Caudate nucleus (tissue), 63 donors: ENCODE measurements at places on chromosomes 3 and 15.

- DNase-seq, result no peak
Measured at GRCh38 chr3:158103081-158103886, 2.9 kb downstream of the SHOX2 start.

DNA sequence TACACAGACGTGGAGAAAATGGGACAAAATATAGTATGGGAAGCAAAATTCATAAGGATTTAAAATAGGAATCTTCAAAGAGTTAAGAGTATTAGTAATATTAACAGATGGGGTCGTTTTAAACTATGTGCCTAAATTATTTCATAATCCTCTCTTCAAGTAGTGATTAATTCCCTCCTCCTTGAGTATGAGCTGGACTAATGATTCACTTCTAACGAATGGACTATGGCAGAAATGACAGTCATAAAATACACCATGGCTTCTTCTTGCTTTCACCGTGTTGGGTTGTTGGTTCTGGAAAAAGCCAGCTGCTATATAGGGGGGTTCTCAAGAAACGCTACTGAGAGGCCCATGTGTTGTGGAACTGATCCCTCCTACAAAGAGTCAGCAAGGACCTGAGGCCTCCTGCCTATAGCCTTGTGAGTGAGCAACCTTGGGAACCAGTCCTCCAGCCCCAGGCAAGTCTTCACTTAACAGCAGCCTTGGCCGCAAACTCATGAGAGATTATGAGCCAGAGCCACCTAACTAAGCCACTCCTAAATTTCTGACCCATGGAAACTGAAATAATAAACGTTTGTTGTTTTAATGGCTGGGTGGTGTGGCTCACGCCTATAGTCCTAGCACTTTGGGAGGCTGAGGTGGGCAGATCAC is 64.8 kb upstream of the ABHD2 start:
- no peak for DNase-seq

GRCh38 chr3:129727707-129728106 is 121.2 kb upstream of the PLXND1 start:
- DNase-seq, result no peak

DNA sequence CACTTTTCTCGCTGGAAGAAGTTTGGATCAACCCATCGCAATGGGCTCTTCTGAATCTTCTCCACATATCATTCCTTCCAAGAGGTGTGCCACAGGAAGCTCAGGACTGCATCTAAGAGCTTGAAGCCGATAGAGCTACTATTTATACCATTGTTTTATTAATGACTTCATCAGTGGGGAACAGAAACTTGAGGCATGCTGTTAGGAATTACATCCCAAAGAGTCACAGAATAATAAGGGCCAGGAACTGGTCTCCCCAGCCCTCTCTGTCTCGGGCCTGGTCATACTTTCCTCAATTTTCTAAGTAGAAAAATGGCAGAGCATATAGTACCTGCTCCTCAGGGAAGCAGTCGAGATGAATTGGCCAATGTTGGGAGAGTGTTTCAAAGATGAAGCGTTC is 16.9 kb upstream of the C15orf61 start:
- DNase-seq, result no peak

GRCh38 chr3:134340982-134341365 is 33.3 kb downstream of the AMOTL2 start:
- DNase-seq, result no peak

DNA sequence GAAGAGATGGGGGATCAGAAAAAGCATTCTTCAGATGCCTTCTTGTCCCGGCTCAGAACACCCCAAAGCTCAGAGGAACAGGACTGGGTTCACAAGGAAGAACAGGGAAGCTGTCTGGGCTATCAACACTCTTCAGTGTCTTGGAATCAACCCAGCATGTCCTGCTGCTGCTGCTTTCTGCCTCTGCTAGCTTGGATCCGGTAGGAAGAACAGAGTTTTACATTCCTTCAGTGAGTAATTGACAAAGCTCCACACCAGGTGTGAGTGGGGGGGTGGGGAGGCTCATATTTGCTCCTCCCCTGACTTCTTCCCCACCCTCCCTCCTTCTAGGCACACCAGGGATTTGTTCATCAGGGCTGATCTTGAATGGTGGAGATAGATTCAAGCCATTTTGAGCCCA is 13.1 kb upstream of the ETV5 start:
- DNase-seq, result no peak

DNA sequence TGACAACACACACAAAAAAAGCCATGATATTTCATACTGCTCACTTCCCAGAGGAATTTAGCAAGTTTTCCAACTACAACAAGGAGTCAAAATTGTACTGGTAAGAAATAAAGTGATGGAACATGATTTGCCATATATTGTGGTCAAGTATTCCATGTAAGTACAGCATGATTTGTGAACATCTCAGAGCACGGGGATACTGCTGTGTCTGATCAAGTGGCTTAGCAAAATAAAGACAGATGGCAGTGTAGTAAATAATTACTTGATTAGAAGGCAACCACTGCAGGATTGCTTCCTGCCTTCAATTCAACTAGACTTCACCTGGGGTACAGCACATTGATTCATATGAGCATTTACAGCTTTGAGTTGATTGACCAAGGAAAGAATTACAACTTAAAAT is 51.6 kb upstream of the DUT start:
- no peak for DNase-seq

- DNase-seq, result no peak
Measured at GRCh38 chr3:52023860-52024764, 28.4 kb upstream of the RPL29 start.

DNA sequence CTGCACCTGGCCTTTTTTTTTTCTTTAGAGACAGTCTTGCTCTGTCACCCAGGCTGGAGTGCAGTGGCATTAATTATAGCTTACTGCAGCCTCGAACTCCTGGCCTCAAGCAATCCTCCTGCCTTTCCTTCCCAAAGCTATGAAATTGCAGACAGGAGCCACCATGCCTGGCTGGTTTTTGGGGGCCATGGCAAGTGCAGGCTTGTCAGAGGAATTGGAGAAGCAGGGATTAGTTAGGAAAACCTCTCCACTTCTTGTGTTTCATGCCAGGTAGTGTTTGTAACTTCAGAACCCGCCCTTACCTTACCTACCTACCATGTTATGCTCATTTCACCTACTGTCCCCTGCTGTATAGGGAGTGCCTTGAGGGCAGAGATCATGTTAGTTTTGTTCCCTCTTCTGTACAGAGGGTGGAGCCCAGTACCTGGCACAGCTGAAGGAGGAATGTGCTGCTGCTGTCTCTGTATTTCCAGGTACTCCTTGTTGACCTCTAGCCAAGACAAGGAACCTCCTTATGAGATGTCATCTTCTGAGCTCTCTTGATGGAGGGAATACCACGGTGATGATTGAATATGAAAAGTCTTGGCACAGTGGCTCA is 43.8 kb downstream of the TRAK1 start:
- DNase-seq, result no peak

GRCh38 chr3:123201223-123201556 is 553 bp upstream of the SEC22A start:
- no peak for DNase-seq

DNA sequence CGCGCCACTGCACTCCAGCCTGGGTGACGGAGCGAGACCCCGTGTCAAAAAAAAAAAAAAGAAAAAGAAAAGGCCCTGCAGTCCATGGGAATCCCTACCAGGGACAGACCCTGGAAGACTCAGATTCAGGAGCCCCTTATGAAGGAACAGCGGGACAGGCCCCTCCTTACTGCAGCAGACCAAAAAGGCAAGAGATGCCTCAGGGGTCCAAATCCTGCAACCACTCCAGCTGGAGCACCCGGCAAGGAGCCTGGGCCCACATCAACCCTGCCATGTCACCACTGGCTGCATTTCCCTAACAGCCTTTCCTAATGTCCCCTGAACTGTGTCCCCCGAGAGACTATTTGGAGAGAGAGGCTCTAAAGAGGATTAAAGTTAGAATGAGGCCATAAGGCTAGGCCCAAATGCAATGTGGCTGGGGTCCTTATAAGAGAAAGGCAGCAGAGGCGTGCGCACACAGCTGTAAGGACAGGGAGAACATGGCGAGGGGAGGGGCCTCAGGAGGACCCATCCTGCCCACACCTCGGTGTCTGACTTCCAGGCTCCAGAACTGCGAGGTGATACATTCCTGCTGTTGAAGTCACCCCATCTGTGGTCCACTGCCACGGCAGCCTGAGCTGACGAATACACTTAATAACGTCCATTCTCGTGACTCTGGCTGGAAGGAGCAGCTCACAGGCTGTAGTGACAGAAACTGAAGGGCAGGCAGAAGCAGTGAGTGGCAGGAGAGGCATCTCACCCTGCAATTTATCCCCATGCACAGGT is 78.1 kb downstream of the ATP10A start:
- no peak for DNase-seq

DNA sequence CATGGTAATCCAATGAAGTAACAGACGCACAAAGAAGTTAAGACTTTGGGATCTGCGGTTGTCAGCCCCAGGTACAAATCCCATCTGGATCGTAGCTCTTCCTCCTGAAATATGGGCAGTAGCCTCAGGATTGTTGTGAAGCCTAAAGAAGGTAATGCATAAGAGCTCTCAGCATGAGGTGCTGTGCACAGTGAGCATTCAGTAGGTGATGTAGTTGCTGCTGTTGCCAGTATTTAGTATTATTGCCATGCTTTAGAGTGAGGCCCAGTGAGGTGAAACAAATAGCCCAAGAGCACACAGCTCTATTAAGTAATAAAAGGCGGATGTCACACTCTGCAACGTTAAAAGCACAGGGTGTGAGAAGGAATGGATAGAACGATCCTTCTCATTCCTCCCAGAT is 225.7 kb downstream of the GABRG3 start:
- DNase-seq, result no peak

DNA sequence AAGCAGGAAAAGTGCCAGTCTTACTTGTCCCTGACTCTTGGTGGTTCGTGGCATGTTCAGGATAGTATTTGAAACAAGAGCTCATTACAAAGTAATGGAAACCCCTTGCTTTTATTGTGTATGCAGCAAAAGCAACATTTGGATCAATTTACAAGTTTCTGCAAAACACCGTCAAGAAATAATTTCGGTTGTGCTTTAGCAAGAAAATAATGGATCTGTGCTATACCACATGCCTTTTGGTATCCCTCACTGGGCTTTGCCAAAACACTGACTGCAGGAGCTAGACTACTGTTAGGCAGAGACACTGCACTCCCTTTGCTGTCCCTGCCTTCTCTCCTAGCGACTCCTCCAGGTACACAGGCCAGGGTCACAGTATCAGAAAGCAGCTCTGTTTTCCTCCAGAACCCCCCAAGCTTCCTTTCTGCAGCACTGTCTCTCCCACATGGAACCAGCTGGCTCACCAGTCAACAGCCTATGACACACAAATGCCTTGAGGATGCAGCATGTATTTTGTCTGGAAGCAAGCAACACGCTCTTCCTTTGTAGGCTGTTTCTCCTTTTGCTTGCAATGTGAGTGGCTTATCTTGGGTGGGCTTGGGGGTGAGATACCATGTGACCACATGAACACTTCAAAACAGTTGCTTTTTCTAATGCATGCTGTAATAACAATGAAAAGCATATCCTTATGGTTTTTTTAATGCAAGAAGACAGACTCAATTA is 111.4 kb downstream of the PGPEP1L start:
- DNase-seq, result no peak

DNA sequence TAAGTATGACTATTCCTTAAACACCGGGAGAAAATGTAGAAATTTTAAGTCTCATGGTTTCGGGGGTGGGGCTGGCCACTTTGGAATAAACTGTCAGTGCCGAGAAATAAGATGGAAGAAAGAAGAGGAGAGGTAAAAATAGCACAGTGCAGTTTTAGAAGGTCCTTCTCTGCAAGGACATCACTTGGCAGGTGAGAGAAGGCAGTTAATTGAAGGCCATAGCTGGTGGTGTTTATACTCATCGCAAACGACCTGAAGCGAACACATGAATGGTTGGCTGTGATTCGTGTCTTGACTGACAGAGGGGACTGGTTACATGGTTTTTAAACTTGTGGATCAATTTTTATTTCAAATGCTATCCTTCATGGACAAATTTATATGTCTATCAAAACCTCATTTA is 54.9 kb upstream of the SENP5 start:
- no peak for DNase-seq

DNA sequence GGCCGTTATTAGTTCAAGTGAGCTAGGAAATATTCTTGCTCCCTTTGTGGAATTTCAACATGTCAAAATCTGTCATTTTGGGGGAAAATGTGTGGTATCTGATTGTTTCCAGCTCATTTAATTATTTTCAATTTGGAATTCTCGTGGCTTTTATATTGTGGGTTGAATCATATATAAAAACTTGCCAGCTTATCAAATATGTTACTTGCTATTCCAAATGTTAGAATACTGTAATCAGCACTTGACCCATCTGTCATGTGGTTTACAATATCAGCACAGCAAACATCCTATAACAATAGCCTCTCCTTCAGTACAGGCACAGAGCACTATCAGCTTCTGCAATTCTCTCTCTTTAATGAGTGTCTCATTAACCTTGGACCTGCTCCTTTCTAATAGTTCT is 130.2 kb upstream of the FEZF2 start:
- no peak for DNase-seq

DNA sequence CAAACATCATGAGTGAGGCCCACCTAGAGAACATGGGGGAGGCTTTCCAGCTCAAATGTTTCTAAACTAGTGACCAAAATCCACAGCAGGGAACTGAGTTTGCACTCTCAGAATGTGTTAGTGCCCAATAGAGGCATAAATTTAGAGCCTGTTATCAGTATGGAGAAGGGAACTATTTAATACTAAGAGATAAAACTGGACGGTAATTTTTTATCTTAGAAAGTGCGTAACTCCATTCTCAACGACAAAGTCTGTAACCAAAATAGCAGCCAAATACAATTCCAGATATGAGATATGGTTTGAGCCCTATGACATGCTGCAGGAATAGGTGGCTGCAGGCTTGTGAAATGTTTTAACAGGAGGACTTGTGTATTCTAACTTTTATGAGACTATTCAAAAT is 3.5 kb downstream of the B3GALNT1 start:
- DNase-seq, result no peak

GRCh38 chr3:146262371-146263110 is 11.6 kb upstream of the PLSCR4 start:
- no peak for DNase-seq

GRCh38 chr3:177358977-177359592 is 161.8 kb upstream of the TBL1XR1 start:
- DNase-seq, result no peak

DNA sequence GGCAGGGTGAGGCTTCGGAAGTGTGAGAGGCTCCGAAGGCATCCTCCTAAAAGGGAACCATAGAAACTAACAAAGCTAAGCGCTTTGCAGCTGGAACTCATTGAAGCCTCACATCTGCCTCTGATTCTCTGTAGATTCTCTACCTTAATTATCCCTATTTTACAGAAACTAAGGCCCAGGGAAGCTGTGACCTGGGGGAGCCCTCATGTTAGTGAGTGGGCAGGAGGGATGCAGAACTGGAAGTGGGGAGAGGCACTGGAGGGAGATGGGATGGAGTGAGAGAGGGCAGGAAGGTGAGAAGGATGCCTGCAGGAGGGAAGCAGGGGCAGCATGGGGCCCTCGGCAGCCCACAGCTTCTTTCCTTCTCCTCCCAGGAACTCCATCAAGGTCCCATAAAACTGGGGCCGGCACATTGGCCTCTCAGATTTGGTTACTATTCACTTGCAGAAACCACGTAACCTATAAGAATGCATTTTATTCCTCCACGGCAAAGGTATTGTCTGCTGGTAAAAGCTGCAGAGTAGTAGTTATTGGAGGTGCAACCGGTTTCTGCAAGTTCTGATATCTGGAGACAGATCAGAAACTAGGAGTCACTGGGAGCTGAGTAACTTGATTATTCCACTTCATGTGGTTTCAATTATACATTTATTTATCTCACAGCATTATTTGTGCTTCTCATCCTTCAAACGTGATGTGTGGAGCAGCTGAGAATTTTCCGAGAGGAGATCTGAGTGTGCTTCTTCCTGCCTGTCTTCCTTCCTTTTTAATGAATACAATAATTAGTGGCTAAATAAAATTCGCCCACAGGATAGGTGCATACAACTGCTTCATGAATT is 24.0 kb upstream of the CHCHD6 start:
- no peak for DNase-seq

- DNase-seq, result no peak
Measured at GRCh38 chr3:155330370-155330769, 36.9 kb upstream of the STRIT1 start.
